ENCODE measurements at places on chromosomes 16 and 17. TPM values are rescaled to one million over a fixed set of nuclear protein-coding genes. Genes with fewer than 3 reads are reported as not detected.

- DNase-seq = peak; percentile 97
These were observed 138.5 kb upstream of the CORO6 start for GRCh38 chr17:29761040-29761761.

- DNase-seq = no peak
These were observed 952 bp downstream of the BMERB1 start for GRCh38 chr16:15435216-15435864.

DNA sequence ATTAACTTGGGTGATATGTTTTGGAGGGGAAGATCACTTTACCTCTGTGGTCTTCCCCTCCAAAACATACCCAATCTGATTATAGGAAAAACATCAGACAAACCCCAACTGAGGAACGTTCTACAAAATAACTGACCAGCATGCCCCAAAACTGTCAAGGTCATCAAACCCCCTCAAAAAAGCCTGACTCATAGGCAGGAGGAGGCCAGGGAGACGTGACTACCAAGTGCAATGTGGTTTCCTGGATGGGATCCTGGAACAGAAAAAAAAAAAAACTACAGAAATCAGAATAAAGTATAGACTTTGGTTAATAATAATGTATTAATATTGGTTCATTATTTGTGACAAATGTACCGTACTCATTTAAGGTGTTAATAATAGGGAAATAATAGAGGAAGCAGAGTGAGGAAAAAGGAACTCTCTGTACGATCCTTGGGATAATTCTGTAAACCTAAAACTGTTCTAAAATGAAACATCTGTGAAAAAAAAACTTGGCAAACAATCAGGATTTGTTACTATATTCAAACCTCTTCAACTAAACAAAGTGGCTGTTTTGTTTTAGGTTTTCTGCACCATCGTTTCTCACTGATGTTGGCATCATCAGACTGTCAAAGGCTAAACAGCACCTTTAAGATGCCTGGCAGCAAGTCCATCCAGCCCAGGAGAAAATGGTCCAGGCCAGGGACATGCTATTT, 266.7 kb upstream of the SDK2 start:
- DNase-seq = no peak

- DNase-seq = no peak
These were observed 9.8 kb downstream of the SLC7A6OS start for GRCh38 chr16:68300734-68301459.

GRCh38 chr16:22240023-22240710, 34.1 kb downstream of the EEF2K start:
- no peak for DNase-seq

GRCh38 chr16:74736531-74737157, 36.0 kb upstream of the MLKL start:
- DNase-seq = no peak

DNA sequence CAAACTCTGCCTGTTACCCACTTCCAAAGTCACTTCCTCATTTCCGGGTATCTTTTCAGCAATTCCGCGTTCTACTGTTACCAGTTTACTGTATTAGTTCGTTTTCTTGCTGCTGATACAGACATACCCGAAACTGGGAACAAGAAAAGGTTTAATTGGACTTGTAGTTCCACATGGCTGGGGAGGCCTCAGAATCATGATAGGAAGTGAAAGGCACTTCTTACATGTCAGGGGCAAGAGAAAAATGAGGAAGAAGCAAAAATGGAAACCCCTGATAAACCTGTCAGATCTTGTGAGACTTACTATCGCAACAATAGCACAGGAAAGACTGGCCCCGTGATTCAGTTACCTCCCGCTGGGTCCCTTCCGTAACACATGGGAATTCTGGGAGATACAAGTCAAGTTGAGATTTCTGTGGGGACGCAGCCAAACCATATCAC, 30.9 kb downstream of the PAFAH1B1 start:
- no peak for DNase-seq

- peak; percentile 90 for DNase-seq
These were observed 84.9 kb downstream of the HS3ST2 start for GRCh38 chr16:22898874-22899348.

DNA sequence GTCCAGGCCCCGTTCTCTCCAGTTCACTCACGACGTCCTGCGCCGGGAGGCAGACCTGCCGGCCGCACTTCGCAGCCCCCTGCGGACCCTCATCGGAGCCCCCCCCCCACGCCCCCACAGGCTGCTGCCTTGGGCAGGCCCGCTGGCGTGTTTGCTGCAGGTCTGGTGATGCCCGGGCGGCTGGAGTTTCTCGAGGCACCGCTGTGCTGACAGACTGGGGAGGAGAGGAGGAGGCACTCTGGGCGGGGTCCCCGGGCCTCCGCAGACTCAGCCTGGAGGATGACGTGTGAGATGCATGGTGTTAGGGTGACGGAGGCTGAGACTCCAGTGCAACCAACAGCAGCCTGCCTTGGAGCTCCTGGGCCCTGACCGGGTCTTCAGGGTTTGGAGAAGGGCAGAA, 24.1 kb downstream of the BAIAP2 start:
- no peak for DNase-seq

DNA sequence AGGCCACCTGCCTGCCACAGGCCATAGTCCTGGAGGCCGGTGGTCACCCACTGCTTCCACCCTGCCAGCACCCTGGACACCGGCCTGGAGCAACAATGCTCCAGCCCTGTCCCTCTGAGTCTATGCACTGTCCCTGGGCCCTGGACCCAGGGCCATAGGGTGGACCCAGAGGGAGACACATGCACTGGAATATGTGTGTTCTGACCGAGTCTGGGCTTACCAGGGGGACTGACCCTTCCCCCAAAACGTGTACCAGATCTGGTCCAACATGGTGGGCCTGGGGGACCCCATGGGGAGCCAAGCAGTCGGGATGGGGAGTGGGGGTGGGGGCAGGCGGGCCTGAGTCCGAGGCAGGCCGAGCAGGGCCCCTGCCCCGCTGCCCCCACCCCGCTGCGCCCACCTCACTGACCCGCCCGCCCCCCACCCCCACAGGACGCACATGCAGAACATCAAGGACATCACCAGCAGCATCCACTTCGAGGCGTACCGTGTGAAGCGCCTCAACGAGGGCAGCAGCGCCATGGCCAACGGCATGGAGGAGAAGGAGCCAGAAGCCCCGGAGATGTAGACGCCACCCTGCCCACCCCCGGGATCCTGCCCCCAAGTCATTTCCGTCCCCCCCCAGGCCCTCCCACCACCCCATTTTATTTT, 357.4 kb downstream of the SEC14L1 start:
- DNase-seq = no peak

- DNase-seq = peak; percentile 86
These were observed 533 bp downstream of the RASD1 start for GRCh38 chr17:17495536-17496188.

GRCh38 chr16:85902366-85903155, 3.6 kb downstream of the IRF8 start:
- no peak for DNase-seq

GRCh38 chr17:43784628-43785101, 4.4 kb downstream of the CFAP97D1 start:
- DNase-seq = no peak

- DNase-seq = no peak
These were observed at the start of gene PMFBP1 for GRCh38 chr16:72172105-72173034. TSS of gene PMFBP1 (minus strand) at chr16:72172155. CDS start at chr16:72171208, 947 bp downstream.

GRCh38 chr16:81004646-81005353, 1.9 kb downstream of the CMC2 start:
- DNase-seq = no peak

DNA sequence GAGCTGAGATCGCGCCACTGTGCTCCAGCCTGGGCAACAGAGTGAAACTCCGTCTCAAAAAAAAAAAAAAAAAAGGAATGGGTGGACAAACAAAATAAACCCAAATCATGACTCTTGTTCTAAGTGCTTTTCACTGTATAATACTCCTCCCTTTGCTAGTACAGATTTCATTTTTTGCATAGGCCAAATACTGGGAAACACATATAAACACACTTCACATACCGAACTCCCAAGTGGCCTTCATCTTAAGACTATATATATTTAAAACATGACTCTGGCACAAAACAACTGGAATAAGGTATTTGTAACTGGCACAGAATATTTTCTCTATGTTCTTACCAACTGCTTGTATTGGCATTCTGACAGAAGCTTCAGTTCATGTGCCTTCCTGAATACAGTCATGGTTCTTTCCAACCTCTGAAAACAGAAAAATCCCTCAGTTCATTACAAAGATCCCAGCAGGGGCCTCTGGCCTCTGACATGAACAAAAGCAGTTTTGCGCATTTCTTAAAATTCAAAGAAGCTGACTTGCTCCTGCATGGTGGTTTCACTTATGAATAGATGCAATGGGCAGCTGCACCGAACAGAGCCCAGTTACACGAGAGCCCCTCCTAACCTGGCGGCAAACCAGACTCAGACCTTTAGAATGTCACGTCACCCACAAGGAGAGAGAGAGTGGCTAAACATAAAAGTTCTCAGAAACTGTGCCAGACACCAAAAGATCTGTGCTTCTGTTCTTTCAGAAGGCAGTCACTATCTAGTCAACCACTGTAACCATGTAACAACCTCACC, 19.1 kb upstream of the COPRS start:
- DNase-seq = no peak

GRCh38 chr17:43900858-43901754, 6.2 kb downstream of the MPP2 start:
- DNase-seq = no peak

DNA sequence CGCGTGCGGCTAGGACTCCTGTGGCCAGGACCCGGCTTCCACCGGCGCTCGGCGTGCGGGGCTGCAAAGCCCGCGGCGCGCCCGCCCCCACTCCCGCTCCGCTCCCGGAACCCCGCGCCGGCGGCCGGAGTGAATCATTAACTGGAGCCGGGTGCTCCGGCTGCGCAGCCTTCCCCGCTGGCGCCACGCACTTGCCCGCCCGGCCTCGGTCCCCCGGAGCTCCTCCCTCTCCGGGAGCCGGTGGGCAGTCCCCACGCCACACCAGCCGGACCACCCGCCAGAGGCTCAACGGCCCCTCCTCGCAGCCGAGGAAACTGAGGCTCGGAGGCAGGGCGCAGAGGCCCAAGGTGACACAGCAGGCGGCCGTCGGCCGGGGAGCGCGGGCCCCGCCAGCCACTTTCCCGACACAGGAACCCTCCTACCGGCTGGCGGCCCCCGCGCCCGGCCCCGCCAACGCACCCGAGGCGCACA, 580 bp downstream of the BCAR1 start:
- no peak for DNase-seq

DNA sequence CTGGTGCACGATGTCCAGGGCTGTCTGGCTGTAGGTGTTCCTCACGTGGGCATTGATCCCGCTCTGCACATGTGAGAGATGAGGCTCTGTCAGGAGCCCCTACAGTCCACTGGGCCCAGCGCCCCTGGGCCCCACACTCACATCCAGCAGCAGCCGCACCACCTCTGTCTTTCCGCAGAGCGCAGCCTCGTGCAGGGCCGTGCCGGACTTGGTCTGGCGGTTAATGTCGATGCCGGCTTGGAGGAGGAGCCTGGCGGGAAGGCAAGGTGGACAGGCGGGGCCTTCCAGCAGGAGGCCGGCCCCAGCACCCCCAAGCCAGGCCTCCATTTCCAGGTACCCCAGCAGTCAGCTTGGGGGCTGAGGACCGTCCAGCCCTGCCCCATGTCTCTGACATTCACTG, 9.2 kb downstream of the CASKIN1 start:
- DNase-seq = no peak

- DNase-seq = no peak
These were observed 19.0 kb upstream of the RMI2 start for GRCh38 chr16:11326084-11326736.

DNA sequence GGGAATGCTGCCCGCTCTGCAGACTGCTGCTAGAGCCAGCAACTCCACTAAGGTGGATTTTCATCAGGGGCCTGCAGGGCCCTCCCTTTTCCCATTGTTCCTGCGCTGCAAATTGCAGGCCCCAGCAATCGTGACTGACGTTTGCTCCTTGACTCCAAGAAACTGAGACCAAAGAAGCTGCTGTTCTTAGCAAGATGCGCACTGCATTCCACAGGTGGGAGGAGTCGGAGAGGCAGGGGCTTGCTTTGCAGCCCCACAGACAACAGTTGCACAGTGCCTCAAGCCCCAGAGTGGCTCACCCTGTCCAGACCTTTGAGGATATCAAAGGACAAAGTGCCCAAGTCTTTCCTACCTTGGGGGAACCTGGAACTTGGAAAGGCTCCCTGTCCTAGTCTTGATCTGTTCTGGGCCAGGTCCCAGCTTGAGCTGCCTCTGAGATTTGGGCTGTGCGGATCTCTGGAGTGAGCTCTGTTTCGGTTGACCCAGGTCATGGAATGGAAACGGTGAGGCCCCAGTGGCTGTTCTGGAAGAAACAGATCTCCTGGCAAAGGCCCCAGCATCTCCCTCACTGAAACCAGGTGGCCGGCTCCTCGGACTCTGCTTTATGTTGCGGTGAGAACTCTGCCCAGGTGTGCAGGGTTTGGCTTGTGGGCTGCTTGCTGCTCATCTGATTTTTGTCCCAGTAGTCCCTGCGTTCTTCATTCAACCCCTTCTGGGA, 24.9 kb downstream of the PLCD3 start:
- DNase-seq = no peak

DNA sequence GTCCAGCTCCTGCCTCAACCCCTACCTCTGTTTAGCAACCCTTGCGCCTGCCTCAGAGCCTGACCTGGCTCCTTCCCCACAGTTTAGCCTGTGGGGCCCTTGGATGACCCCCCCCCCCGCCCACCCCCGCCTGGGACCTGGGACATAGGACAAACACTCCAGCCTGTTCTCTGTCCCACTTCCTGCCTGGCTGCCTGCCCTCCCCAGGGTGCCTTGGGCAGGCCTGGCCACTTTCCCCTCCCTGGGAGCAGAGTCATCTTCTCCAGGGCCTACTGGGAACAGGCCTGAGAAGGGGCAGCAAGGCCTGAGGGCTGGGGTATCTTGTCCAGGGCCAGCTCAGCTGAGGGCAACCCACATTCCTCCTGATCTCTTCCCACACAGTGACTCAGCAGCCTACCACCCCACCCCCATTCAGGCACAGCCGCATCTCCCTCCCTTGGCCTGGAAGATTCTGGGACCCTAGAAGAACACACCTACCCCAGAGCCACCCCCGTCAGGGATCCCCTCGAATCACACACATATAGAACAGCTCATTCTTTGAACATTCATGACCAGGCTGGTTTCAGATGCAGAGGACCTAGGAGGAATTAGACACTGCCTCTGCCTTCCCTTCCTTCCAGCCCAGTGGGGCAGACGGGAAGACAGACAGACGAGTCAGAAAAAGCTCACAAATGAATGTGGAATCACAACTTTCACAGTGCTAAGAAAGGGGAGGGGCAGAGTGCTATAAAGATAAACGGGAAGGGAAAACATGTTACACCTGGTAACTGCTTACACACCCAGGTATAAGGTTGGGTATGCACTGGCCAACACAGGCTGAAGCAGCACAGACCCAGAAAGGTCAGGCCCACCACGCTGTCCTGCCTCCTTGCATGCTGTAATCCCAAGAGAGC, 6.0 kb downstream of the FHOD1 start:
- DNase-seq = no peak

The TPSD1 gene
- 2.8 TPM for total RNA-seq

The JUP gene
- total RNA-seq = 2,204 TPM

The GDPD3 gene
- 15.2 TPM for total RNA-seq

The TMC7 gene
- 1.6 TPM for total RNA-seq

The SNAI3 gene
- total RNA-seq = 0.81 TPM

The CDH5 gene
- total RNA-seq = 16.1 TPM

The CYBA gene
- 93.2 TPM for total RNA-seq

The DOC2A gene
- total RNA-seq = 0.21 TPM

The TAC4 gene
- not detected for total RNA-seq

The PTX4 gene
- total RNA-seq = not detected

The C16orf74 gene
- total RNA-seq = 13.0 TPM

The NUBP1 gene
- 26.7 TPM for total RNA-seq

The ZPBP2 gene
- not detected for total RNA-seq

The FMNL1 gene
- total RNA-seq = 8.3 TPM

The OTOA gene
- not detected for total RNA-seq

The EPN3 gene
- total RNA-seq = 130 TPM

The EXOC3L1 gene
- total RNA-seq = 0.95 TPM
